Bronchial epithelial cell (primary cell): ENCODE measurements at places on chromosomes 2 and 18.

DNA sequence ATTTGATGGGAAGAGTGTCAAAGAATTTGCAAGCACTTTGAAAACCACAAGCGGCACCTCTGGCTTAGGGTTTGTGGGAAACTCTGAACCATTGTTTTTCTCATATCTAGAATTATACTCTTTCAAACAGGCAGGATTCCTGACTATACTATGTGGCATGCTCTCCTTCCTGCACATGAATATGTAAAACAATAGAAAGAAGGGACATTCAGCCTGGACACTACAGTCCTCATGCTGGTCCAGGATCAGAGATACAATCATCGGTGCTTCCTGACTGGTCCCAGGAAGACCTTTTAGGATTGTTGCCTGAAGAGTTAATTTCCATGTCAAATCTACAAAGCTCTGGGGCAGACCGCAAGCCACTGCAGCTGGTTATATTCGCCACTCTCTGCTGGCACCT, 55.7 kb upstream of the RASGRP3 start:
- DNase-seq, result no peak

GRCh38 chr2:181462033-181462432, 4.8 kb downstream of the ITGA4 start:
- no peak for DNase-seq

- DNase-seq, result no peak
Measured at GRCh38 chr2:232200195-232200594, 178.4 kb upstream of the ALPP start.

- no peak for DNase-seq
Measured at GRCh38 chr2:183088061-183088460, 9.5 kb downstream of the DUSP19 start.

- peak; percentile 21 for DNase-seq
Measured at GRCh38 chr2:179344280-179344964, 79.8 kb upstream of the SESTD1 start.

- DNase-seq, result no peak
Measured at GRCh38 chr2:207502577-207503198, 27.1 kb upstream of the CREB1 start.
